ENCODE measurements at places on chromosomes 5 and 9.

DNA sequence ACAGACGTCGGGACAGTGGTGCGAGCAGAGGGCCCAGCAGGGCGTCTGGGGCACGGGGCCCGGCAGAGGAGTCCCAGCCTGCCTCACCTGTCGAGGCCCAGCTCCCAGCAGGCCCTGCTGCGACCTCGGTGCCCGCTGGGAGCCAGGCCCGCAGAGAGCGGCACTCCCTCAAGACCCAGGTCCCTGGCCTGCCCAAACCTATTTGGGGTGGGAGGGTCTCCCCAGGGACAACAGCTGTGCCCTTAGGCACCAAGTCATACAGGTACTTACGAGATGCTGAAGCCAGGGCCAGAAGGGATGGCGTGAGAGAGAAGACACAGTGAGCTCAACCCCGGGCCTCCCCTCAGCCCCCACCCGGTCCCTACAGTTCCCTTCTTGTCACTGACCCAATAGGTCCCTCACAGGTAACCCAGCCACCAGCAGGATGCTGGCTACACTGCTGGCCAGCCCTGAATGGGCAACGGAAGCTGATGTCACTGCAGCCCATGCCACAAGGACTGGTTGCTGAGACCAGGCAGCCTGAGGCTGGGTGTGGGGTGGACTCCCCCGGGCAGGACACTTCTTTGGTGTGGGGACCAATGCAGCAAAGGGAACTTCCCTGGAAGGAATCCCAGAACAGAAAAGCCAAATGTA lies 3.7 kb downstream of the NSMF start:
- no peak for DNase-seq

GRCh38 chr5:531101-531748 lies 7.0 kb upstream of the SLC9A3 start:
- DNase-seq, result no peak

DNA sequence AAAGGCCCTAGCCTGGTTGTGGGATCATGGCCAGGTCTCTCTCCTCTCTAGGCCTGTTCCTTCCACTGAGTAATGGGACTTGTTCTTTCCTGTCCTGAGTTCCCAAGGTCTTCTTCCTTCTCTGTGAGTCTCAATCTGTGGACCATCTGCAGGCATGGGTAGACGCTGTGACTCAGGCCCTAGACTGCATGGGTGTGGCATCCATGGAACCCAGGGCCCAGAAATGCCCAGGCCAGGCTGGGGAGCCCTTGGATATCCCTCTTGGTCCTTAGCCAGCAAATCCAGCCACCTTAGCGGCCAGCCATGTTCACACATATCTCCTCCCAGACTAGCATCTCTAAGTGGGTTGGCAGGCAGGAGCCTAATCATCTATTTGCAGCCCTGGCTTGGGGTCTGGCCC lies 2.3 kb upstream of the ACSL6 start:
- no peak for DNase-seq

DNA sequence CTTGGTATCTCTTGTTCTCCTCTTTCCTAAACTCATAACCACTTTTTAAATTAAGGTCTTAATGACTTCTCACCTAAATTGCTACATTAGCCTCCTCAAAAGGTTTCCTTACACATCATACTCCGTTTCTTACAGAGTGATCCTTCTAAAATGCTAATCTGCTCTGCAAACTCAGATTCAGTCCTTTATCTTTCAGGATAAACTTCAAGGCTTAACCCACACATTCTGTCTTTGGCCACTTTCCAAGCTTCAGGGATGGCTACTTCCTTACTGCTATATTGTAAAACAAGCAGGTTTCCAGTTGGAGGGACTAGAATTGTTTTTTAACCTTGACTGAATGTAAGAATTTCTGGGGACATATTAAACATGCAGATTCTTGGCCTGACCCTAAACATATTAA lies 105.5 kb upstream of the CHD1 start:
- DNase-seq, result no peak

DNA sequence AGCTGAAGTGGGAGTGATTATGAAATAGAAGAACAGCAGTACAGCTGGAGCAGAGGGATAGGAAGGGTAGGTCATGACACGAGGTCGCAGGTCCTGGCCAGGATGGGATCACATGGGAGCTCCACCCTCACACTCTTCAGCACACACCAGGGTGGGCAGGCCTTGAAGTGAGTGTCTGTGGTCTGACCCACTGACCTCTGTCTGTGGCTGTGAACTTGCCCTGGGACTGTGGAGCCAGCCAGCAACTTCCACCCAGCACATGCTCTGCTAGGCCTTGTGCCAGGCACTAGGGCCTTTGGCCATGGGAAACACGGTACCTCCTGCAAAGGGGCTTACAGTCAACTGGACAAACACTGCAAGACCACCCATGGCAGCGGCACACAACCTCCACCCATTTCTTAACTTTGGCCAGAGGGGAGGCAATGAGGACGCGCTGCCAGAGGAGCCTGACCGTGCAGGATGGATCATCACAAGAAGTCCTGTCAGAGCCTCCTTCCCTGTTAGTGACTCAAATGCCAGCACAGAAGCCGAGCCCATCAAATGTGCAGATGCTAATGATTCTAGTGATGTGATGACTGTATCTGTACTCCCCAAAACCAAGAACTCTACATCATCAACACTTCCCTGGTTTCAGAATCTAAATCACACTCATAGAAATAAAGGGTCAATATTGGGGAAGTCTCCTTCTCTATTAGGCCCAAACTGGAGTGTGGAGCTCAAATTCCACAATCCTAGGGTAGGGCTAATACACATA lies 113.6 kb downstream of the DPYSL3 start:
- DNase-seq, result no peak

- no peak for DNase-seq
These were observed 1949.0 kb upstream of the WWC1 start for GRCh38 chr5:166342402-166342801.

GRCh38 chr9:91900055-91900796 lies 49.8 kb downstream of the ROR2 start:
- no peak for DNase-seq

GRCh38 chr5:149297340-149298025 lies 25.8 kb downstream of the AFAP1L1 start:
- DNase-seq, result no peak

DNA sequence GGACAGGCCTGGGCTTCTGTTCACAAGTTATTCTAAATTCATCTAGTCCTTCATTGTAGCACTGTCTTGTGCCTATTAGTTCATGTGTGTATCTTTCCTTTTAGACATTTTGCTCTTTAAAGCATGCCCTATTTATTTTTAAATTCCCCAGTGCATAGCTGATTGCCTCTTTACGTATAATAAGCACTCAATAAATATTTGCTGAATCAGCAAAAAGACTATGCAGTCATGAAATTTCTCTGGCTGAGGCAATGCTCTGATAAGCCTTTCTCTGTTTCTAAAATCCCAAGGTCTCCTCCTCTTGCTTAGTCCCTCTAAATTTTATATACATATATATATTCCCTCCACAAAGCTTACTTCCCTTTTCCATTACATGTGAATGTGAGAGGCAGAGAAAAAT lies 315.9 kb upstream of the PCSK5 start:
- DNase-seq, result no peak

GRCh38 chr5:59174248-59174844 lies 591.5 kb downstream of the RAB3C start:
- DNase-seq, result peak; percentile 24

GRCh38 chr5:59198365-59198764 lies 615.5 kb downstream of the RAB3C start:
- peak; percentile 8 for DNase-seq

DNA sequence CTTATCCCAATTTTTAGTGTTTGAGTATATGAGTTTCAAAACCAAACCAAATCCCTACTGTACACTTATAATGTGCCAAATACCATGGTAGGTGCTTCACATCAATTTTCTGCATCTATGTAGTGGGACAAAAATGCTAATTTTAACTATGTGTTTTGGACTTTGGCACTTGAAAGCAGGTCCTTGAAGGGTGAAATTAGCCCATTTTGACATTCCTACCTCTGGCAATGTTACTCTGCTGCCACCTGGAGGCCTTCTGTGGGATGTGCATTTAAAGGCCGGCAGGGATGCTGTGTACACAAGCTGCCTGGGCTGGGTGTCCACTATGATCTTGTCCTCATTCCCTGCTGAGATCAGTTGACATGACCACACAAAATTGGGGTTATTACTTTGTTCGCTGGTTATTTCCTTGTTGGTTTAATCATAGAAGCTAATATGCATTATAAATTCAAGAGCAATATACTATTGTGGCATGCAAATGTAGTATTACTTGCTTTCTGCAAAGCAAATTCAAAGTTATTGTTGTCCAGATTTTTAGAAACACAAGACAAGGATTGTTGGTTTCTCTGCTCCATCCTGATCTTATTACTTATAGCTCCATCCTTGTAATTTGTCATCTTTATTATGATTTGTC lies 166.8 kb downstream of the ARHGEF28 start:
- DNase-seq, result peak; percentile 80

Measured in midbrain (tissue), 1 donor.